ENCODE measurements at places on chromosomes 12 and 14. TPM values are rescaled to one million over a fixed set of nuclear protein-coding genes. Genes with fewer than 3 reads are reported as not detected.

PRB2 gene
- not detected for total RNA-seq

WNT5B gene
- total RNA-seq: 69.2 TPM

KRT6B gene
- total RNA-seq: 0.33 TPM

KLRC3 gene
- total RNA-seq: not detected

TMEM121 gene
- 8.9 TPM for total RNA-seq

HOXC9 gene
- 0.40 TPM for total RNA-seq

KCNJ8 gene
- 9.1 TPM for total RNA-seq

MANSC4 gene
- not detected for total RNA-seq

FBLN5 gene
- total RNA-seq: 54.9 TPM

FAIM2 gene
- 3.7 TPM for total RNA-seq

NEMP1 gene
- 6.6 TPM for total RNA-seq

APOF gene
- total RNA-seq: not detected

CLEC4D gene
- total RNA-seq: not detected

TMEM263 gene
- total RNA-seq: 104 TPM

CLEC9A gene
- not detected for total RNA-seq

TPI1 gene
- total RNA-seq: 1,691 TPM

OTOGL gene
- total RNA-seq: 0.07 TPM

KLHL33 gene
- total RNA-seq: 0.03 TPM

MUCL1 gene
- not detected for total RNA-seq

TMEM233 gene
- 6.7 TPM for total RNA-seq

SIX6 gene
- not detected for total RNA-seq

IGFBP6 gene
- 417 TPM for total RNA-seq

PLEKHH1 gene
- 0.20 TPM for total RNA-seq

SLC6A15 gene
- total RNA-seq: 0.33 TPM

TXNDC16 gene
- 4.9 TPM for total RNA-seq

HHIPL1 gene
- 24.1 TPM for total RNA-seq

ARL6IP4 gene
- total RNA-seq: 98.4 TPM

TSPAN8 gene
- total RNA-seq: 108 TPM

EPYC gene
- total RNA-seq: not detected

PROX2 gene
- not detected for total RNA-seq

KCNA5 gene
- not detected for total RNA-seq

PTCSC3 gene
- total RNA-seq: not detected

BEST3 gene
- not detected for total RNA-seq

PTPN6 gene
- total RNA-seq: 0.30 TPM

SLC25A47 gene
- 0.07 TPM for total RNA-seq

NANOG gene
- total RNA-seq: not detected

DPPA3 gene
- not detected for total RNA-seq

ESPL1 gene
- total RNA-seq: 2.3 TPM

ACSM4 gene
- total RNA-seq: not detected

ANKRD9 gene
- 36.8 TPM for total RNA-seq

TAS2R31 gene
- total RNA-seq: 3.7 TPM

FOXA1 gene
- total RNA-seq: not detected

Data from smooth muscle cell of the pulmonary artery (primary cell).